ENCODE measurements at places on chromosomes 7 and 10.
A peak's percentile ranks its signal among the peaks of the same experiment; 100 is the strongest.

DNA sequence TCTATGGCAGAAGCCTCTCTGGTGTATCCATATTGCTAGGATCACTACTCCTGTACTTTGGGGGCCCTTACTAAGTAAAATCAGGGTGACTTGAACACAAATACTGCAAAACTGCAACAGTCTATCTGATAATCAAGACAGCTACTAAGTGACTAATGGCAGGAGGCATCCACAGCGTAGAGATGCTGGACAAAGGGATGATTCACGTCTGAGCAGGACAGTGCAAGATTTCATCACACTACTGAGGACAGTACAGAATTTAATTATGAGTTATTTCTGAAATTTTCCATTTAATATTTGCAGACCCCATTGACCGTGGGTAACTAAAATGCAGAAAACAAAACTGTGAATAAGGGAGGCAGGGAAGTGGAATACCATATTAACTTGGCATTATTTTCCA lies 10.4 kb downstream of the CUL2 start:
- DNase-seq: no peak

- DNase-seq: no peak
Measured at GRCh38 chr7:31811650-31812461, 124.8 kb downstream of the PPP1R17 start.

DNA sequence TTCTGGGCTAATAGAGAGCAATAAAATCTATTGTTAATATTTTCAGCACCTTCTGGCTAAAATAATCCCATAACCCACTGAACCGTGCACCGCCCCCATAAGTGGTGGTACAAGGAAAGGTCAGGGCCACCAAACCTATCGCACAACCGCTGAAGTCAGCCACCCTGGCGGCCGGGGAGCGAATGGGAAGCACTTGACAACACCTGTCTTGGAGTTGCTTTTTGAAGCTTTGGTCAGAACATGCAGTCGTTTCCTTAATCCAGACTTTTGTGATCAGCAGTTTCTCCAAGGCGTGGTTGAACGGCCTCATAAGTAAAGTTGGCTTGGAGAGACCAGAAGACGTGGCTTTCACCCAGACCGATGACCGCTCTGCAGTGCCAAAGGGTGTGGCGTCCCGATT lies 97.4 kb downstream of the DNAJB6 start:
- DNase-seq: peak; percentile 6

DNA sequence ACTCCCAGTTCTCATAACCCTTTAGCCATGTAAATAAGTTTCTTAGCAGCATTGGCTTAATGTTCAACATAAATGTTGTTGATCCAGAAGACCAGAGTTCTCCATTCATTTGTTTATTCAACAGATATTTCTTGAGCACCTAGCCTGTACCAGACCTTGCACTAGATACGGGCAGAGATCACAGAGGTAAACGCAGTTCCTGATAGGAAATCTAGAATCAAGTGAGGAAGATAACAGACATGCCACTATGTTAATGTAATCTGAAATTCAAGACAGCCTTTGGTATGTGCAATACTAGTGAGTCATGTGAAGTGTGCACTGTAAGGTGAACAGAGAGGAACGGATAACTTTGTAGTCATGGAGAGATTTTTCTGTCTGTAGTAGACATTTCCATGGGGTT lies 3.0 kb downstream of the BUB3 start:
- DNase-seq: no peak

DNA sequence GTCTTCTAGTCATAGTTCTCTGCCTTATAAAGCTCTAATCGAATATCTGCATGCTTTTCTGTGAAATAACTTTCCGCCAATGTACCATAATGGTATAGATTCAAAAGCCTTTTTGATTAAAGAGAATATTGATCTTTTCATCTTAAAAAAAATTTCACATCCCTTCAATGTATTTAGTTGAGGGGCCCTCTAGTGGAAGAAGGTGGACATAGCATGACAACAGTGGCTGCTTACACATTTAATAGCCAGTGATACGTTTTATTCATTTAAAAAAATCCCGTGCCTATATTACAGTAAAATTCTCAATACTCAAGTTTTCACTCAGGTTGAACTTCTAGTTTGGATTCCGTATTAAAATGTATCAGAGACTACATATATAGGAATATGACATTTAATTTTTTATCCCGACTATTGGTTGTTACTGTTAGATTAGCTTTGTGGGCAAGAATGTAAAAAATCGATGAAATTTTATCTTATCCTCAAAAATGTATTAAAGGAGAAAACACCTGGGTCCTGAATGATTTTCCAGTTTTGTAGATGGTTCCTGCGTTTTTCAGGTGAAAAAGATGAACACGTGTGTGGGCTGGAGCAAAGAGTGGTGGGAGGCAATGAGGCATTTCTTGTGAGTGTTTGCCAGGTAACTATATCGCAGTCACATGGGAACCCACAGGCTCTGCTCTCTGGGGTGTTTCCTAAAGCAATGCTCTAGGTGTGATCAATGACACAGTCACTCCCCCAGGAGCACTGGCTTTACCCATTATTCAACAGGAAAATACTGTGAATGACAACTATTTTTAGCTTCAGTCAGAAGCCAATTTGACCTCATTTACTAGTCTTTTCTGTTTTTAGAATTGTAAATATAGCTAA lies 24.1 kb upstream of the PNLIP start:
- DNase-seq: peak; percentile 11

GRCh38 chr7:20861468-20861867 lies 74.8 kb upstream of the SP8 start:
- DNase-seq: no peak

DNA sequence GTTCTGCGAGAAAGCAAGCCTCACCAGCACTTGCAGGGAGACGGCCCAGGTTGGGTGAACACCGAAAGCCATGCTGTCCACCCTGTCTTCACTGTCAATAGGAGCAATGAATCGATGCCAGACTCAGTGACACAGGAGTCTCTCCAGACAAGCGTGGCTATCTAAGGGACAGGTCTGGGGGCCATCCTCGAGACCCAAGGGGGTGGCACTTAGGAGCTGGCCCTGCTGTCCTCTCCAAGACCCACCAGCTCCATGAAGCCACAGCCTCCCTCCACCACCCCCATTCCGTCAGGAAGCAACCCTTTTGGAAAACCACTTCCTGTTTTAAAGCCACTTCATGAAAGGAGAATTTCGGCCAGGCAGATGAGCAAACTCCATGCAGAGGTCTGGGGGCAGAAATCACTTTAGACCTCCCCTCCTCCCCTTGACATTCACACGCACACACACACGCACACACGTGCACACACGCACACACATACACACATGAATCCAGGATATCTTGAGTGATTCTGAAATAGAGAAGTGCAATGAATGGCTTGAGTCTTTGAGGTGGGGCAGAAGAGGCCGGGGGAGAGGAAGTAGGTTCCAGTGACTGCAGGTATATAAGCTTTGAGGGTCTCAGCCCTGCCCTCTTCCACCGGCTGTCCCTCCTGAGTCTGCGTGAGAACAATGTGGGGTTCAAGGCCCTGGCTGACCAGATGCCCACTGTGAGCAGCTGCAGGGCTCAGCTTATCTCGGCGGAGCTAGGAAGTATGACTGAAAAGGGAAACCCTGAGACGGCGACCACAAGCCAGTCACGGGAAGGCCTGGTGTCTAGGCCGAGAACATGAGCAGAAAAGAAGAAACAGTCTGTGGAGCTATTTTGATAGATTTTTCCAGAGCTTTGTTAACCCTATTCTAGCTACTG lies 25.0 kb downstream of the RGS10 start:
- no peak for DNase-seq

GRCh38 chr10:60175441-60175971 lies 214.2 kb downstream of the ANK3 start:
- DNase-seq: no peak

DNA sequence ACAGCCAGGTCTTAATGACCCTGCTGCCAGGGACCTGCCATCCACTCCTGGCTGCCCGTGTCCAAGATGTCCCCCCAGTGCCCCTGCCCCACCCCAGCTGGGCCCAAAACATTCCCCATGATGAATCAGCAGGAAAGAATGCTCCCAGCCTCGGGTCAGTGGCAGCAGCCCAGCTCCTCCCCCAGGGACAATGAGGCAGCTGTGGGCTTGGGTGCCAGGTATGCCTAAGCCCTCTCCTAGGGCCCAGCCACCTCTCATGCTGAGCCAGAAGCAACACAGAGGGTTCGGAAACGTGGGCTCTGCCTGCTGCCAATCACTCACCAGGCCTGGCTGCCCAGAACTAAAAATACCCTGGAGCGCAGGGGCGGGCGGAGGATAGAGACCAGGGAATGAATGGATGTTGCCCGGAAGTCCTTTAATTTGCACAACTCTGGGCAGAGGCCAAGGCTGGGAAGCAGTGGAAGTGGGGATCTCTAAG lies 1.5 kb upstream of the LOXL4 start:
- DNase-seq: peak; percentile 71

GRCh38 chr7:46072722-46073121 lies 151.7 kb upstream of the IGFBP3 start:
- no peak for DNase-seq

DNA sequence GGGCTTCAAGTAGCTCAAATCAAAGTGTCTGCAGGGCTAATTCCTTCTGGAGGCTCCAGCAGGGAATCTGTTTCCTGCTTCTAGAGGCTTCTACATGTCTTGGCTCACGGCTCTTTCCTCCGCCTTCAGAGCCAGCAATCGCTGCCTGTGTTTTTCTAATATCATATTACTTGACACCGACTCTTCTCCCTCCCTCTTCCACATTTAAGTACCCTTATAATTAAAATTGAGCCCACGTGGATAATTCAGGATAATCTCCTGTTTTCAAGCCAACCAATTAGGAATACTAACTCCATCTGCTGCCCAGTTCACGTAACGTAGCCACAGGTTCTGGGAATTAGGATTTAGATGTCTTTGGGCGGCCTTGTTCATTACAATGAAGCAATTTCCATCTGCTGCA lies 372.2 kb downstream of the DPP6 start:
- DNase-seq: no peak

GRCh38 chr10:86113044-86113443 lies 253.6 kb downstream of the GRID1 start:
- DNase-seq: no peak

GRCh38 chr10:88271761-88272543 lies 311.2 kb downstream of the RNLS start:
- no peak for DNase-seq

GRCh38 chr7:151342102-151342646 lies 562 bp downstream of the NUB1 start:
- no peak for DNase-seq

GRCh38 chr10:70458329-70459060 lies 17.0 kb upstream of the NODAL start:
- no peak for DNase-seq

DNA sequence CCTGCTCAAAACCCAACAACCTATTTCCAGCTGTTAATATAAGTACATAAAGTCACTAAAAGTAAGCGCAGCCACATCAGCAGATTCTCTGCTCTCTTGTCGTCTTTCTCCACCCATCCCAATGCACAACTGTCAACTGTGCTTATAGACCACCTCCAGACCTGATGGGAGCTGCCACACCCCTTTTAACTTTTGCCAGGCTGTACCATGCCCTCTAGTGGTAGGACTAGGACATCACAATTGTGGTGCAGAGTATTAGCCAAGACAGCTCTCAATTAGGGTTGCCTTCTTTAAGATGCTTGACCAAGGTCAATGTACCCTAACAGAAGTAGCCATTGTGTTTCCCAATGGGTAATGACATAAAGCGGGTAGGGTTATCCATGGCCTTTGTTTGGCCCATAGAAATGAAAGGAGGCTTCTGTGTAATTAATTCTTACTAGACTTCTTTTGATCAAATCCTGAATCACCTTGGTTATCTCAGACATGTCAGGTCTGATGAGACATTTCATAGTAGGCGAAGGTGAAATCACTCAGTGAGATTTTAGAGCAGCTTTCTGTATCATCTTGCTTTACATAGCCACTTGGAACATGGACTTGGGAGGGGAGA lies 68.1 kb downstream of the SCRN1 start:
- DNase-seq: peak; percentile 62

DNA sequence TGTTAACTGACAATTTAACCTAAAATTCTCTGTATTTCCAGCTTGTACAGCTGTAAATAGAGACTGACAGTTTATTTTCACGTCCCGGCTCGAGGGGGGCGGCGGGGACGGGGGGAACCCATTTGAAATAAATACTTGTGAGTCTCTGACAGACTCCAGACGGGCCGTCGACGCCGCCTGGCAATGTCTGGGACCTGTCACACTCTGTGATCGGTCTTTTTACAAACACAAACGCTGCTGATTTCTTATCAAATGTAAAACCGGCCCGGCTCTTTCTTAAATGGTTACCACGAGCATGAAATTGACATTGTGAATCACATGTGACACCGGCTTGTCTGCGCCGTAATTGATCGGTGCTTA lies 57.0 kb downstream of the UNCX start:
- DNase-seq: no peak

Measured in SHP77 (cell line).